ENCODE measurements at places on chromosomes 5 and 9.

DNA sequence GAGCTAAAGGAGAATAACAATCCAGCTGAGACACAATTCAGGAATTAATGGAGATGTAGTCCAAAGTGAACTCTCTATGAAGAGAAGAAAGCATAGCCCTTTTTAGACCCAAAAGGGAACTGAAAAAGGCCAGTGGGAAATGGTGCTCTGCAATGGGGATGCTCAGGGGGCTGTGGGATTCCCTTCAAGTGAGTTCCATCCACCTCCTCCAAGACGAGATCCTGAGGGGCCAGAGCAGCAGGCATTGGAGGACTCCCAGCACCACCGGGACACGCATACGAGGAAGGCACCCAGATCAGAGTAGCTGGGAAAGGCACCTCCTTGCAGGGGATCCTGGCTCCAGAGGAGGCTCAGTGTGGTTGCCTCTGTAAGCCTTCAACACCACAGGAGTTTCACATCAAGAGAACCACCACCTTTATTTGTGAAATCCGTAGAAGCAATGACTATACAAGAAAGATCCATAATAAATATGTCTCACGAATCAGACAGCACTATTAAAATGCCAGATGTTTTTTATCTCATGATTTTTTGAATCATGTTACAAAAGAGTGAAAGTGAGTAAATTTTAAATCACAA, 288.2 kb downstream of the MED10 start:
- no peak for DNase-seq

DNA sequence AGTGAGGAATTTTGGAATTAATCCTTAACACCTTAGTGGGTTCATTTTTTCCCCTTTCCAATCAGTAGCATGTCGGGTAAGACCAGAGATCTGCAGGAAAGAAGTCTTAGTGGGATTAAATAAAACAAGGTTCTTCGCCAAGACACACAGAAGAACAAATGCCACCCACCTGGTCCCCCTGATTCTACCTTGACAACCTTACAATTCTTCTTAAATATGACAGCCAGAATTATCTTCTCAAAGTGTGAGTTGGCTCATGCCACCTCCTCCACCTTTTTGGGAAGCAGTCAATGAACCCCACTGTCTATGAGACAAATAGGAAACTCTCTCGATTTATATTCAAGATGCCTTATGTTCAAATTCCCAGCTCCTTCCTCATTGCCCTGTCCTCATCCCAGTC, 105.1 kb downstream of the BRINP1 start:
- no peak for DNase-seq

DNA sequence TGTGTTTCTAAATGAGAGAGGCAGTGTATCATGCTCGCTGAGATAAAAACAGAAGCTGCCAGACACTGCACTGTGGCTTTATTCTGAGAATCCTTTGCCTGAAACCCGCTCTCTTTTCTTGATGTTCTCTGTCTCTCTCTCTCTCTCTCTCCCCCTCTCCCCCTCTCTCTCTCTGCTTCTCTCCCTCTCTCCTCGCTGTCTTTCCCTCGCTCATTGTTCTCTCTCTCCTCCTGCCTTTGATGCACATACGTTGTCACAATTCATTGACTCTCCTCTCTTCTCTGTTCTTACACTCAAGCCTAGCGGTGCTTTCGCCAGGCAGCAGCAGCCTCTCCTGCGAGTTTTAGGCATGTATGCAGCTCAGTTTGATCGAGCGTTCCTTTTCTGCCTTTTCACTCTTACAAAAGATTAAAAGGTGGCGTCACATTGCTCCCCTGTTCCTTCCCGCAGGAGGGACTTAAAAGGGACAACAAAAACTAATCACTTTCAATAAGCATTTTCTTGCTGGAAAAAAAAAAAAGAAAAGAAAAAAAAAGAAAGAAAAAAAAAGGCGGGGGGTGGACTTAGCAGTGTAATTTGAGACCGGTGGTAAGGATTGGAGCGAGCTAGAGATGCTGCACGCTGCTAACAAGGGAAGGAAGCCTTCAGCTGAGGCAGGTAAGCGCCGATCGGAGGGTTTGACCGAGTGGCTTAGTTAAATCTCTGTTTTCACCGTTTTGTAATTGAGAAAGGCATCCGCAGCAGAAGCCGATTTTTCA, 717.9 kb upstream of the WWC1 start:
- DNase-seq = no peak

DNA sequence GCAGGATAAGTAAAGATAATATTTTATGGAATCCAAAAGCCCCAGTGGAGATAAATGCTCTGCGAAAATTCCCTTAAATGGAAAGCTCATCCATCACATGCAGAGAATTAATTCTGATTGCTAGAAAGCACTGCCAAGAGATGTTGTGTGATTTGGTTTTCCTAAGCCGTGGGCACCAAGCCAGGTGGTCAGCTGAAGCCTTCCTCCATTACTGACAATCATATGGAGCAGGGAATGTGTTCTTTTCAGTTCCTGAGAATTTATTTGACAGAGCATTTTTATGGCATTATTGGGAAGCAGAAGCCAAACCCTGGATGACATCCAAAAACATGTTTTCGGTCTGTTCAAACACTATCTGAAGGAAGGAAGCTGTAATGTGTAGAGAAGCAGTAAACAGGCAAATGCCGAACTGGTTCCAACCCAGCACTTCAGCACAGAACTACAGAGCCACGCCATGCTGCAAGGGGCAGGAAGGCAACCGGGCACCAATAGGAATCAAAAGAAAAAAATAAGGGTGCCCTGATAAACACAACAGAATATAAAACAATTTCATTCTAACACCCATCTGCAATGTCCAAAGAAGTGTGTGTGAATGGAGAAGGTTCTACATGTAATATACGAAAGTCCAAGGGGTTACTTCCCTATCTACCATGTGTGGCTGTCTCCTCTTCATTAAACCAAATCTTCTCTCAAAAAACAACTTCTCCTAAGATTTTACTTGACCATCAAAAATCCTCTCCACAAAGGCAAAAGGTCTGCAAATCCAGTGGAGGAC, 12.3 kb downstream of the ARSB start:
- DNase-seq = no peak

DNA sequence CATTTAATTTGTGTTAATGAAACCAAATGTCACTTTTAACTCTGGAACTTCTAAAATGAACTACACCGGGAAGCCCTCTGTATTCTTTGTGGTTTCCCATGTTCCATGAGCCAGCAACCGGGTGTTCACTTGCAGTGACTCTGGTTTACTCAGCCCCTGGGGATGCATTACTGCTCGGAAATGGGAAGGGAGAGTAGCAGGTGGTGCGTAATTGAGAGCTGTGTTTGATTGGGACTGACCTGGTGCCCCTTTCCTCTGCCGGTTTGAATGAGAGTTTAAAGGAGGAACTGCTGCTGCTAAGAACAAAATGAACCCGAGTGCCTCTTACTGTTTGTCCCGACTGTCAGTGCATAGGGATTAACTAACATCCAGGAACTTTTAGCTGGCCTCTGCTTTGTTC, 100.1 kb upstream of the DHFR start:
- DNase-seq = peak; percentile 7

GRCh38 chr5:35285435-35285834, 55.1 kb upstream of the PRLR start:
- no peak for DNase-seq

GRCh38 chr9:27333241-27334052, 36.5 kb upstream of the EQTN start:
- DNase-seq = peak; percentile 7

DNA sequence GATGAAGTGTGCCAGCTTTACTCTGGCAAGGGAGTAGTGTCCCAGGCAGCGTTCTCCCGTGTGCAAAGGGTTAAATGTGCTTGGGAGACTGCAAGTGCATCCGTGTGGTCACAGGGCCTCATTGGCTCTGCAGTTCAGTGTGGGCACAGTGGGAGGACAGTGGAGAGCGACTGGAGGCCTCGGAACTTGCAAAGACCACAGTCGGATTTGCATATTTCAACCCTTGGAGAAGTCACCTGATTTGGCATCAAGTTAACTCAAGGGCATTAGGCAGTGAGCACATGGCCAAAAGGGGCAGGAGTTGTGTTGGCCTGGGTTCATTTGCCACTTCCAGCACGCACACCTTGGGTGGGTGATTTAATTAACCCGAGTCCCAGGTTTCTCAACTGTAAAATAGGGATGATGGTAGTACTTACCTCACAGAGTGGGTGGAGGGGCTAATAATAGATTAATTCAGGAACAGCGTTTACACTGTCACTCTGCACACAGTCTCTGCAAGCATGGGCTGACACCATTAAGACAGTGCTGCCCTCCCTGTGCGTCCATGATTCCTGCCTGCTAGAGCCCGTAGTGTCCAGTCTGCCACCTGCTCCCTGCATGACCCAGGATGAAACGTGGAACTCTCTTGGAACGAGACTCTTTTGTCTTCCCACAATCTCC, 22.7 kb downstream of the JADE2 start:
- no peak for DNase-seq

- no peak for DNase-seq
These were observed 126.3 kb downstream of the ARHGAP26 start for GRCh38 chr5:142896325-142897007.

DNA sequence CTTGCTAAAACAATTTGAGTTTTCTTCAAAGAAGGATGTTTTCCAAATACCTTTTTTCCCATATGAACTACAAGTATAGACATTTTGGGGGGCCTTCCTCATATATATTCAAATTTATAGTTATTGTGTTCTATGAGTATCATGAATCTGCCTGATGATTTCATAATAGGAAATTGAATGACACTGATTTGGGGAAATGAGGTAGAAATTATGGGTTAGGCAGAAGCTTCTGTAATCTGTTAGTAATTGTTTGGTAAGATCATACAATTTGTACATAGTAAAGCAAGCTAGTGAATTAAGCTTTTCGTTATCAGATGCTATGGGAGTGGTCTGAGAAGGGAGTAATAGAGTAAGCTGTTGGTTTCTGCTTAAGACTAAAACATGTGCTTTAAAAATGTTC, 98.0 kb downstream of the TRIO start:
- no peak for DNase-seq

DNA sequence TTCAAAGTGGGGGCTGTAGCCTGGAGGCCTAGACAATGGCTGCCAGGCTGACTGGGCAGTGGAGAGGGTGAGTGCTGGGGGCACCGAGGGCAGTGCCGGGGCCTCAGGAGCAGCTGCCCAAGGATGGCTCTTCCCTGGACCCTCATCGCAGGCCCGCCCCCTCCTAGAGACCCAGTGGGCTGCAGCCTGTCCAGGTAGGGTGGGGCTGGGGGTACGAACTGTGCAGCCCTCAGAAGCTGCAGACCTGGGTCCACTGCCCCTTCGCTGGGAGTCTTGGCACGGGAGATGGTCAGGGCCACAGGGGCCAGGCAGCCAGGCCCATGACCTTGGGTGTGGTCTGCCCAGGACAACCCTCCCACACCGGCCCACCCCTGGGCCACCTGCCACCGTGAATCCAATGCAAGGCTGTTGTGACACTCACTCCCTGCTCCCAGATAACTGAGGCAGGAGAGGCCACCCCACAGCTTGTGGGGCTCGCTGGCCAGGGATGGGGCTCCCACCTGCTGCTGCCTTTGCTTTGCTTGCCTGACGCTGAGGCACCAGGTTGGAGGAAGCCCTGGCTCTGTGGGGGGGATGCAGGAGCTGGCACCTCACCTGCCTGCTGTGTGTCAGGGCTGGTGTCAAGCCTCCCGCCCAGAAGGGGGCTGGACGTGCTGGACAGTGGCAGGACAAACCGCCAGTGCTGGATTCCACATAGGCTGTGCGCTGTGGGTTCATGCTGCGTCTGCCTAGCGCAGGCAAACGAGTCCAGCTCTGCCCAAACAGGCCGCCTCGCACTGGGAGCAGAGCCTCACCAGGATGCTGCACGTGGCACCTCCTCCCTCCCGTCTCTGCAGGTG, 23.1 kb upstream of the SLC9A3 start:
- no peak for DNase-seq

DNA sequence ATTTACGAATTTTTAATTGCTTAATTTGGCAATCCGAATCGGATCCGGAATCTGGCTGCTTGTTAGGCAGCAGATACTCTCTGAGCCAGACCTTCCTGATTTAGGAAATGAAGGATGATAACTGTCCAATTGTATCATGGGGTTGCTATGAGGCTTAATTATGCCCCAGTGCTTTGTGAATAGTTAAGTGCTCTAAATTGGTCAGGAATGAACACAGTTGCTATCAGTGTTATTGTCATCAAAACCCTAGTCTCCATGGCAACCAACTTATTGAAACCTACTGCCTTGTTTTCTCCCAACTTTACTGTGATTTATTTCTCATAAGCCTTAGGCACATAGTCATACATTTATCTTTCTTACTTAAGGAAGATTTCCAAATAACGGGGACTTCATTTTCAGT, 47.9 kb downstream of the MAMDC2 start:
- no peak for DNase-seq

DNA sequence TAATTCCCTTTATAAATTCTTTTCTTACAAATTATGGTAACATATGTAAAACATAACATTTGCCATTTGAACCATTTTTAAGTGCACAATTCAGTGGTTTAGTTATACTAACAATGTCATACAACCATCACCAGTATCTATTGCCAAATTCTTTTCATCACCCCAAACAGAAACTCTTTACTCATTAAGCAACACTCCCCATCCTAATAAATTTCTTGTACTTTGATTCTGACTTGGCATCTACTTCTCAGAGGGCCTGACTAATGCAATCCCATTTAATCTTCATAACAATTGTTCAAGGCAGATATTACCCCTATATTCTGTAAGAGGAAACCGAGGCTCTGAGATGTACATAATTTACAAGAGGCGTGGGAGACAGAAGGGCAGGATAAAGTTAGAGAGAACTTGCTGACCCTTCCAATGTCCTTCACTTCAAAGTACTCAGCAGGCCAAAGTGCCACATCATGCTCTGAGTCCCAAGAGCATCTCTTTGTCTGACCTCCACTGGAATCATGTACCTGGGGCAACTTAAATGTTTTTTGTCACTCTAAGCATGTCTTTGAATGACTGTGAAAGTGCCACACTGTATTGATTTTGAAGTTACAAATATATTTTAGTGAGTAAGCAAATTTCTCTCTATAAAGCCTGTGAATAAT, 255.3 kb downstream of the KIF4B start:
- DNase-seq = no peak

- no peak for DNase-seq
These were observed 118.1 kb downstream of the WNK2 start for GRCh38 chr9:93301911-93302541.

- no peak for DNase-seq
These were observed 431.0 kb upstream of the MEF2C start for GRCh38 chr5:89313804-89314588.

GRCh38 chr5:96048763-96049162, 87.1 kb upstream of the ELL2 start:
- no peak for DNase-seq

DNA sequence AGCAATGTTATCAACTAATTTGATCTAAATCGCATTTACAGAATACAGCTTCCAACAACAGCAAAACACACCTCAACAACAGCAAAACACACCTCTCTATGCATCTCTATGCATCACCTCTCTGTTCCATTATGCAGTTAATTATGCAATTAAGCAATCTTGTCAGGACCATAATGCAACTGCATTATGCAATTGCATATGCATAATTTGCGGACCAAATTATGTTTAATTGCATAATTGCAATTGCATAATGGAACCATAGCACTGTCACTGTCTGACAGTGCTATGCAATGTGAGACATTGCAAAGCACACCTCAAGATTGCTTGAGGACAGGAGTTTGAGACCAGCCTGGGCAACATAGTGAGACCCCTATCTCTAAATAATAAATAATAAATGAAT, 80.4 kb upstream of the PRSS3 start:
- no peak for DNase-seq

GRCh38 chr5:137091472-137091871, 407.7 kb downstream of the SPOCK1 start:
- DNase-seq = no peak
